ENCODE measurements at places on chromosomes 1 and 21.

- no peak for DNase-seq
Measured at GRCh38 chr1:230427094-230427876, 1.2 kb upstream of the PGBD5 start.

- no peak for DNase-seq
Measured at GRCh38 chr1:12099610-12100009, 36.5 kb downstream of the TNFRSF8 start.

- DNase-seq = no peak
Measured at GRCh38 chr1:191034132-191034531, 556.5 kb upstream of the BRINP3 start.

- DNase-seq = no peak
Measured at GRCh38 chr1:168141871-168142385, 5.2 kb upstream of the GPR161 start.

GRCh38 chr1:21292503-21292983, 2.3 kb upstream of the ECE1 start:
- DNase-seq = no peak

DNA sequence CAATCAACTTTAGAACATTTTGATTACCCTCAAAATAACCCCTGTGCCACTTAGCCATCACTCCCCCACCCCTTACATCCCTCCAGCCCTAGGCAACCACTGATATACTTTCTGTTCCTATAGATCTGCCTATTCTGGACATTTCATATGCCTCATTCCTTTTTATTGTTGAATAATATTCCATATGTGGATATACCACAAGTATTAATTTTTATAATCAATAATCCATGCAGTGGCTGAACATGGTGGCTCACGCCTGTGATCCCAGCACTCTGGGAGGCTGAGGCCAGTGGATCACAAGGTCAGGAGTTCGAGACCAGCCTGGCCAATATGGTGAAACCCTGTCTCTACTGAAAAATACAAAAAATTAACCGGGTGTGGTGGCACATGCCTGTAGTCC, 20.1 kb upstream of the MED18 start:
- DNase-seq = no peak

- no peak for DNase-seq
Measured at GRCh38 chr1:186849826-186850225, 21.1 kb downstream of the PLA2G4A start.

DNA sequence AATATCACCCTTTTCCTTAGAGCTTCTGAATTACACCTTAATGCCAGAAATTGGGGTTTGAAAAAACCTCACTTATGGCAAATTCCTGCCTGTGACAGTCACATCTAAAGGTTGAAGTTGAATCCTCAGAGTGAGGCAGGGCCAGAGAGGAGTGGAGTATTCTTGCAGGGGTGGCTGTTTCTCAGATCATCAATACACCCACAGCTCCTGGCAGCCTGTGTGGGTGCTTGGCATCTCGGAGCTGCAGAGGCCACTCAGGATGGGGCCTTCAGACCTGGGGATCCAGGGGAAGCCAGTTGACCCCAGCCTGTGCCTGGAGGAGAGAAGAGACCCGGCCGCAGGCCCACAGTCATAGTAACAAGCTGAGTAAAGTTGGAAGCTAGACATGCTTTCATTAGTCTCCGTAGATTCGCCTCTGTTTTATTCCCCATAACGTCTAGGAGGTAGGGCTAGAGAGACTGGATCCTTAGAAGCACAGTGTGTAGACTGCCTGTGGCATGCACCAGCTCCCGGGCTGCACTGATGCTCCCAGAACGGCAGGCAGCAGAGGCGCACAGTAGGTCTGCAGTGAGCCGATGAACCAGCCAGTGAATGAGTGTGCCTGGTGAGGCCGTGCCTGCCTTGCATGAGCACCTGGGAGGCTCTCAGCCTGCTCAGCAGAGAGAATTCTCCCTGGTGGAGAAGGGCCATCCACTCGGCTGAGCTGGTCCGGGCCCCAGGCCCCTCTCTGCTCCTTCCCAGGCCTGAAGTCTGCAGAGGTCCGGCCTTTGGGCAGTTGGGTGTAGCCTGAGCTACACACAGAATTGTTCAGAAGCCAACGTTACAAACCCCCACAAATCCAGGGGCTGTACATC, 42.9 kb downstream of the TFF3 start:
- DNase-seq = no peak

- no peak for DNase-seq
Measured at GRCh38 chr1:193120604-193121166, 1.1 kb upstream of the CDC73 start.
